Uterus (tissue), 4 donors: ENCODE measurements at places on chromosomes 13 and 19. TPM values are rescaled to one million over a fixed set of nuclear protein-coding genes. Genes with fewer than 3 reads are reported as not detected.

The ELSPBP1 gene
- not detected for total RNA-seq

The MAP2K2 gene
- 91.5 TPM for total RNA-seq

The PRTN3 gene
- total RNA-seq: not detected

DNA sequence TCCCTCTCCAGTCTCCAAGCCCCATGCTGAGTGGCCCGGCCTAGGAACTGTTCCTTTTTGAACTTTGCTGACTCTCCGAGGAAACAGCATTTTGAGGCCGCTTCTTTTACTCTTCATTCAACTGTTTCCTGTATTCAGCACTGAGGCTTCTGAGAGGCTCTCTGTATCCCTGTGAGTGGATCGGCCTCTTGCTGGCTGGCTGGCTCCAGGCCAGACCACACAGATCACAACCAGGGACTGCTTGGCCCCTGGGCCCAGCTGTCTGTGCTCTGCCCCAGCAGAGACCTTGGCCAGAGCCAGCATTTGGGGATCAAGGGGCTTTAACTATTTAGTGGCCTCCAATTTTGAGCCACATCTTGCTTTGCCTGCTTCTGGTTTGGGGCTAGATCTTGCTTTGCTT, 75.6 kb upstream of the KL start:
- H3K27ac ChIP-seq: no peak overlapping the region
- H3K27me3 ChIP-seq: no peaks in the 10 kb centered on the region
- no peaks in the 10 kb centered on the region for H3K36me3 ChIP-seq
- H3K4me1 ChIP-seq: no peaks in the 10 kb centered on the region

GRCh38 chr19:37855098-37855497, 51.3 kb downstream of the WDR87 start:
- no peak for DNase-seq
- no peaks in the 10 kb centered on the region for H3K4me1 ChIP-seq
- no peak overlapping the region for H3K4me3 ChIP-seq

DNA sequence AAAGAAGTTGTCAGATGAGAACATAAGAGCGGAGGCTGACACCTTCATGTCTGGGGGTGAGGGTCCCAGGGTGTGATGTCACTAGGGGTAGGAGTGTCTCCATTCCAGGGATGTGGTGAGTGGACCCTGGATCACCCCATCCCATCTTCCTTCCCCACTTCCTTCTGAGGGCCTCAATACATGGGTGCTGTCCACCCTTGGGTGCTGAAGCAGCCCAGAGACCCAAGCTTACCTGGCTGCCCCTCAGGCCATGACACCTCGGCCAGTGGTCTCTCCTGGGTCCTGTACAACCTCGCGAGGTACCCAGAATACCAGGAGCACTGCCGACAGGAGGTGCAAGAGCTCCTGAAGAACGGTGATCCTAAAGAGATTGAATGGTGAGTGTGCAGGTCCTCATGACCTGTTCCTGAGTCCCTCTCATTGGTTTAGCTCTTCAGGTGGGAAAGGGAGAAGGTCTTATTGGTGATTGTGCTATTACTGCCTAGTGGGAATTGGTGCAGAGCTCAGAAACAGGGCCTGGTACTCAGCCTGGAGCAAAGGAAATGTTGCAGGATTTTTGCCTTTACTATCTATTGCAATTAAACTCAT, 37.7 kb upstream of the CYP4F8 start:
- no peaks in the 10 kb centered on the region for H3K27me3 ChIP-seq
- H3K4me1 ChIP-seq: no peaks in the 10 kb centered on the region
- no peak overlapping the region for H3K27ac ChIP-seq
- no peak for DNase-seq

DNA sequence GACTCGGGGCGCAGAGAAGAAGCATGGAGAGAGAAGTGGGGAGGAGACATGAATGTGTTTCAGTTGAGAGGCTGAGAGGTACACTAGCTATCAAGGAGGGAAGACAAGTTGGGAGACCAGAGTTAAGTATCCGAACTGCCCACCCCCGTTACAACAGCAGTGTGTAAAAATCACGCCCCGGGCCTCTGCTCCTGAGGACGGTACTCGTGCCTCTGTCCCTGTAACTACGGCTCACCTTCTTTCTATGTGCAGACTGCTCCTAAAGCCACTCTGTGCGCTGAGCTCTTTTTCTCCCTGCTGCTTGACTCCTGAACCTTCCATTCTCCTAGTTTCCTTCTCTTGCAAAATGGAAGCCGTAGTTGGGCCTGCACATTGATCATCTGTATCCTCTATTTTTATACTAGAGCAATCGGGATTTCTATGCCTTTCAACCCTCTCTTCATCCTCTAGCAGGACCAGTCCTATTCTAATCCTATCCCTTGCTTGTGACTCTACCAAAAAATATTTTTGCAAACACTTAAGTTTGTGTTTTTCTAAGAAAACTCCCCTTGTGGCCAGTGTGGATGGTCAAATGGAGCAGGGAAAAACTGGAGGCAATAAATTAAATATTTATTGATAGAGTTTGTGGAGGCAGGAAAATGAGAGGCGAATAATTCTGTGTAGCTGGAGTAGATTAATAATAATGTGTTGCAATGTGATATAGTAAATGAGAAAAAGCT, 569 bp downstream of the POLR1D start:
- no peaks in the 10 kb centered on the region for H3K36me3 ChIP-seq
- peak overlapping the region; percentile 89 for H3K4me3 ChIP-seq
- DNase-seq: no peak
- H3K27me3 ChIP-seq: no peaks in the 10 kb centered on the region
- peak overlapping the region; percentile 95 for H3K27ac ChIP-seq

DNA sequence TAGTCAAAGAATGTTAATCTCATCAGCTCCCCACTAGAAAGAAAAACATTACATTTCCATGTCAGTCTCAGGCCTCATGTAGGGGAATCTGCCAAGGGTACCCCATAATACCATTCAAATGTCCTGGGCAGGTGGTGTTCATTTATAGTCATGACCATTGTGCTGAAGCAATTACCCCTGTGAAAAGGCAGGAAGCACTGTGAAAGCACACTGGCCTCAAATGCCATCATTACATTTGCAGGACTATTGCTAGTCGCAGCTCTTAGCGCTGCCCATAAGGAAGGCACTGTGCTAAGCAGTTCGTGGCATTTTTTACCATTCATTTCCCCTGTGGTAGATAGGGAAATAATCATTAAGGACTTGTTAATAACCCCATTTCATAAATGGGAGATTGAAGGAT, 109.0 kb downstream of the LHFPL6 start:
- no peak overlapping the region for H3K4me3 ChIP-seq
- H3K4me1 ChIP-seq: no peaks in the 10 kb centered on the region
- H3K27ac ChIP-seq: no peak overlapping the region
- no peaks in the 10 kb centered on the region for H3K36me3 ChIP-seq

- H3K27ac ChIP-seq: peak within 1 kb of the TSS; percentile 65
- peak; percentile 78 for DNase-seq
- peak within 1 kb of the TSS; percentile 55 for H3K4me3 ChIP-seq
- H3K27me3 ChIP-seq: no peaks in the 10 kb centered on the region
- H3K4me1 ChIP-seq: no peaks in the 10 kb centered on the region
Measured at GRCh38 chr13:98142380-98143156, at the start of gene FARP1. Gene FARP1, plus strand, starts transcription at chr13:98143094. Its CDS starts 70,149 bp downstream, at chr13:98213243.

DNA sequence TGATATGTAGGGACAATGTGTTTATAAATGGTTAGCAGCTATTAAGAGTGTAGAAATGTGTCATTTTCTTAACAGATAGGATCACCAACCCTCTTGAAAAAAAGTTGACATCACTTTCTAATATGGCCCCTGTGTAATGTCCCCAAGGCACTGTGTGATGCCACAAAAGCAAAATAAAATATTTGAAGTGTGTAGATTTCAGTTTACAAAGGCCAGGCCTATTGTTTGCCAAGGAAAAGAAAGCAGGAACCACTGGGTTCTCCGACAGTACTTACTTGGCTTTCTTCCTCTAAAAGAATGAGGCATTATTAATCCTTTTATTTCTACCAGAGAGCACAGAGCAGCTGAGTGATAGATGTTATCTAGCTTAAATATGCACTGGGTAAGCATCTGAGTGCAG, 10.5 kb upstream of the GJA3 start:
- H3K27me3 ChIP-seq: no peaks in the 10 kb centered on the region
- no peak overlapping the region for H3K4me3 ChIP-seq
- no peaks in the 10 kb centered on the region for H3K4me1 ChIP-seq
- no peaks in the 10 kb centered on the region for H3K36me3 ChIP-seq

The RFXAP gene
- total RNA-seq: 10.1 TPM

The UBE2L5 gene
- not detected for total RNA-seq

- H3K4me3 ChIP-seq: no peak overlapping the region
- no peak for DNase-seq
- H3K27me3 ChIP-seq: no peaks in the 10 kb centered on the region
- no peaks in the 10 kb centered on the region for H3K36me3 ChIP-seq
Measured at GRCh38 chr13:40960716-40961115, 58.4 kb downstream of the ELF1 start.

GRCh38 chr19:55115446-55116065, 1.9 kb downstream of the PPP1R12C start:
- no peaks in the 10 kb centered on the region for H3K27me3 ChIP-seq
- H3K4me3 ChIP-seq: peak overlapping the region; percentile 80
- peaks cover 38% of the 10 kb centered on the region for H3K4me1 ChIP-seq
- H3K27ac ChIP-seq: peak overlapping the region; percentile 97
- H3K36me3 ChIP-seq: no peaks in the 10 kb centered on the region

DNA sequence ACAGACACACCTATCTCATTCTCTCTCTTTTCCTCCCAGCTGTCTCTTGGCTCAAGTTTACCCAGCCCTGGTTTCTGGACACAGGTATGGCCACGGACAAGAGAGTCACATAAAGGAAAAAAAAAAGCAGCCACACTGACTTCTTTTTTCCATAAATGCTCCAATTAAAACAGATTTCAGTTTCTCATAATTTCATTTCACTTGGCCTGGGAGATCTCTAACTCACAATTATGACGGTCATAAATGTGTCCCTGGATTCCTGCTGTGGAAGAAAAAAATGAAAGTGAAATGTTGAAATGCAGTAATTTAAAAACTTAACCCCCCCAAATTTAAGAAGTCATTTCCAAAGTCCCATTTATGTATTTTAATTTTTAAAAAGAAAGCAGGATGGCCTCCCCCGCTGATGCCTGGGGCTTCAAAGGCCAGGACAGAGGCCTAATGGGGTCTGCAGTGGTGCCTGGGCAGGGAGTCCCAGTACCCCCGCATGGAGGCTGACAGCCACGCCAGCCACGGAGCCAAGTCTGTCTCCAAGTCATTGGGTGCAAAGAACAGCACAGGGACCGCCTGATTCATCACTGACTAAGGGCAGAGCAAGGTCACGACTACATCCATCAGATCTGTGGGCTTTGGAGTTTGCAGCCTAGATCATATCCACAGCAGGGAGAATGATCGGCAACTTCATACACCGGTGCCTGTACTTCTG, 79.7 kb downstream of the TSHZ3 start:
- H3K27ac ChIP-seq: peak overlapping the region; percentile 58
- peaks cover 10% of the 10 kb centered on the region for H3K4me1 ChIP-seq
- no peaks in the 10 kb centered on the region for H3K36me3 ChIP-seq

The MEF2B gene
- not detected for total RNA-seq

GRCh38 chr19:13162724-13163608, 12.8 kb downstream of the IER2 start:
- peak overlapping the region; percentile 34 for H3K4me3 ChIP-seq
- H3K27ac ChIP-seq: peak overlapping the region; percentile 96
- H3K4me1 ChIP-seq: peaks cover 16% of the 10 kb centered on the region
- H3K36me3 ChIP-seq: no peaks in the 10 kb centered on the region

- H3K36me3 ChIP-seq: no peaks in the 10 kb centered on the region
- no peak for DNase-seq
- no peaks in the 10 kb centered on the region for H3K27me3 ChIP-seq
- no peak overlapping the region for H3K27ac ChIP-seq
- peaks cover 8% of the 10 kb centered on the region for H3K4me1 ChIP-seq
Measured at GRCh38 chr13:37700887-37701286, 102.3 kb upstream of the POSTN start.

The ZNF563 gene
- total RNA-seq: 9.7 TPM

GRCh38 chr13:109162248-109163036, 533.0 kb downstream of the MYO16 start:
- H3K27me3 ChIP-seq: no peaks in the 10 kb centered on the region
- H3K36me3 ChIP-seq: no peaks in the 10 kb centered on the region
- H3K27ac ChIP-seq: no peak overlapping the region
- H3K4me1 ChIP-seq: no peaks in the 10 kb centered on the region

- no peak overlapping the region for H3K4me3 ChIP-seq
- no peak for DNase-seq
Measured at GRCh38 chr13:98275681-98276171, 98.7 kb upstream of the RNF113B start.

GRCh38 chr13:24922387-24922744, 158.4 kb downstream of the RNF17 start:
- no peak for DNase-seq
- no peaks in the 10 kb centered on the region for H3K27me3 ChIP-seq
- no peaks in the 10 kb centered on the region for H3K4me1 ChIP-seq
- no peaks in the 10 kb centered on the region for H3K36me3 ChIP-seq
- H3K4me3 ChIP-seq: peak overlapping the region; percentile 92

DNA sequence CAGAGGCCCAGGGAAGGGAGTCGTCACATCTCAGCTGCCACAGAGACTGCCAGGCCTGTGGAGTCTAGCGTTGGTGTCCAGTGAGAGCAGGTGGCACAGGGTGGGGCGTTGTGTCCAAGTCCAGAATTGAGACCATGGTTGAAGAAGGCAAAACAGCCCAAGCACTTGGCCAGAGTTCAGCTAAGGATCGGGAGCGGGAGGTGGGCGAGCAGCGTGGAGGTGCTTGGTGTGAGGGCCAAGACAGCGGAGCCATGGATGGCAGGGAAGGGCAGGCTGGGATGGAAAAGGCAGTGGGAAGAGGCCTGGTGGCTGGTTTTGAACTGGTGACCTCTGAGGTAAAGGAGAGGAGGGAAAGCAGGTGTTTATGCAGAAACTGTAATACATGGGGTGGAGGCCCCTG, 8.0 kb downstream of the IGFLR1 start:
- no peak for DNase-seq
- no peaks in the 10 kb centered on the region for H3K27me3 ChIP-seq
- no peaks in the 10 kb centered on the region for H3K4me1 ChIP-seq
- H3K36me3 ChIP-seq: no peaks in the 10 kb centered on the region
